ENCODE measurements at places on chromosomes 7 and 10.

- no peak for DNase-seq
Observed at GRCh38 chr10:62637249-62638061, 167.1 kb upstream of the ADO start.

DNA sequence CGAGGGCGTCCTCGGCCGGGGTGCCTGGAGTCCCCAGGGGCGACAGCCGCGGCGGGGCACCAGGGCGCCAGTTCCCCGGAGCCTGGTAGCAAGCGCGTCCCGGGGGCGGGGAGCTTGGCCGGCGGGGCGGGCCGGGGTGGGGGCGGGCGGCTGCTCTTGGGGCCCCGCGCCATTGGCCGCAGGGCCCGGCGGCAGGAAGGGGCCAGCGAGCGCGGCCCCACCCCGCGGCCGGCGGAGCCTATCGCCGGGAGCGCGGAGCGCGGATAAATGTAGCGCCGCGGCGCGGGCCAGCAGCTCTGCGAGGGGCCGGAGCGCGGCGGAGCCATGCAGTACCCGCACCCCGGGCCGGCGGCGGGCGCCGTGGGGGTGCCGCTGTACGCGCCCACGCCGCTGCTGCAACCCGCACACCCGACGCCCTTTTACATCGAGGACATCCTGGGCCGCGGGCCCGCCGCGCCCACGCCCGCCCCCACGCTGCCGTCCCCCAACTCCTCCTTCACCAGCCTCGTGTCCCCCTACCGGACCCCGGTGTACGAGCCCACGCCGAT, at the start of gene HHEX:
Gene HHEX, plus strand, starts transcription at position 293 of the 548 bp plus-strand sequence. Its CDS starts 32 bp downstream, at position 325.
- no peak for DNase-seq

- DNase-seq = no peak
Observed at GRCh38 chr7:128741491-128741890, 2.3 kb downstream of the CALU start.

- DNase-seq = no peak
Observed at GRCh38 chr7:142091961-142092360, 19.6 kb upstream of the MGAM2 start.

DNA sequence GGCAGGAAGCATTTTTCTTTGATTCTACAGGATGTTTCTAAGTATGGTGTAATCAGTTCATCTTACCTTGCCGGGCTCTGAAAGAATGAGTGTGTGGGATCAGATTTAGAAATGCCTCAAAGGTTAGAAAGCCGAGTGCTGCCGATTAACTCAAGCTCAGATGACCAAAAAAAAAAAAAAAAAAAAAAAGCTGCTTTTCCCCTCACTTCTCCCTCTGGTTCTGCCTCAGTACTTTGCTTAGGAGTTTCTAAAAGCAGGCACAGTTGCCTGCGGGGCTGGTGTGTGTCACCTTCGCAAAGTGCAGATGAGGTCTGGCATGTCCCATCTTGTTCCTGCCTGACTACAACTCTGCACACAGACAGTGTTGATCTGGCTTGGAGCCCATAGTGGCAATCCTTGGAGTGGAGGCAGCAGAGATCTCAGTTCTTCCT, 47.0 kb downstream of the KIAA1217 start:
- DNase-seq = no peak
